ENCODE measurements at places on chromosomes 3 and 15. TPM values are rescaled to one million over a fixed set of nuclear protein-coding genes. Genes with fewer than 3 reads are reported as not detected.

DNA sequence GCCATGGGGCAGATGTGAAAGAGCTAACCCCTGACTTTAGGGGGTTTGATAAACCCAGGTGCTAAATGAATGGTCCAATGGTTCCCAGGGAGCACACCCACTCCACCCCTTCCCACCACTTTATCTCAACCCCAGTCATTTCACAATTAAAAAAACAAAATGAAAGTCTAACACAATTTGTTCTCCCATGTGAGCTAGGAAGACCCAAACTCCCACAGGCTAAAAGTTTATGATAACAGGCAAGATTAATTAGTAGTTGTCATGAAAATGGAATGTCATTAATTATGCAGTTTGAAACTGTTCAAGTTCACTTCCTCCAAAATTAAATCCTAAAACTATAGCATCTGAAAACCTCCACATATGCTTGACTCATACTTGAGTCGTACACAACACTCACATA lies 63.3 kb upstream of the TPM1 start:
- ATAC-seq, result no peak

DNA sequence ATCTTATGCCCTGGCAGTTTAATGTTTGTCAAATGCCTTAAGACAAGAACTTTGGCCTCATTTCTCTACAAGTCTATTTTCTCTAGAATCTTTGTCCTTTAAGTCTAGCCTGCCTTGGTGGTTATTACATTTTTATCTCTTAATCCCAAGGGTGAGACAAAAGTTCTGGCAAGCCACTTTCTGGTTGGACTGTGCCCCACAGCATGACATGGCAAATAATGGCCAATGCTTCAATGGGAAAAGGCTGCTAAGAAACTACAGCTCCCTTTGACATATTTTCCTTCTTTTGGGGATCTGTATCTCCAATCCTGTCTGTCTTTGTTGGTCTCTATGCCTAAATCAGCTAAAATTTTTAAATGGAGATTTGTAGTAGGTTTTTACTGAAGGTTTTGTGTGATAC lies 181.6 kb upstream of the MBNL1 start:
- no peak for ATAC-seq

DNA sequence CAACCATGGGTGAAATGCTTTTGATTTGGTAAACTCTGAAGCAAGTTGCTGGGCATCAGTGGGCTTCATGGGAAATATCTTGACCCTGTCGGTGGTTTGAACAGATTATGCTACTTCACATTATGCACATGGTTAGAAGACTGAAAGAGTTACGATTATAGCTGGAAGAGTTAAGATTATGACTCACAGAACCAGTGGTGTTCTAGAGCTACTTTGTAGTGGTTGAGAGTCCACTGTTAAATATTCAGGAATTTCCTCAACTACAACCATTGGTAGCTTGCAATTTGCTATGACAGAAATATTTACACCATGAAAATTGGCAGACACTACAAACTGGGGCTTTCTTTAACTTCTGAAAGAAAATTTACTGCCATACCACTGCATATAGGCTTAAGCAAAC lies 99.3 kb downstream of the GADL1 start:
- no peak for ATAC-seq

The COL6A5 gene
- total RNA-seq, result 0.29 TPM

The FANCI gene
- 4.8 TPM for total RNA-seq

The ACP3 gene
- total RNA-seq, result 0.06 TPM

GRCh38 chr3:51715231-51715976 lies 8.5 kb downstream of the GRM2 start:
- no peak for ATAC-seq

- ATAC-seq, result no peak
These were observed 546.9 kb downstream of the RBMS3 start for GRCh38 chr3:29827756-29828155.

The FANCD2OS gene
- not detected for total RNA-seq

Data from motor neuron (in vitro differentiated cells).